ENCODE measurements at places on chromosomes 2 and 18.

- no peak for DNase-seq
Measured at GRCh38 chr2:79906139-79906890, 393.5 kb downstream of the CTNNA2 start.

DNA sequence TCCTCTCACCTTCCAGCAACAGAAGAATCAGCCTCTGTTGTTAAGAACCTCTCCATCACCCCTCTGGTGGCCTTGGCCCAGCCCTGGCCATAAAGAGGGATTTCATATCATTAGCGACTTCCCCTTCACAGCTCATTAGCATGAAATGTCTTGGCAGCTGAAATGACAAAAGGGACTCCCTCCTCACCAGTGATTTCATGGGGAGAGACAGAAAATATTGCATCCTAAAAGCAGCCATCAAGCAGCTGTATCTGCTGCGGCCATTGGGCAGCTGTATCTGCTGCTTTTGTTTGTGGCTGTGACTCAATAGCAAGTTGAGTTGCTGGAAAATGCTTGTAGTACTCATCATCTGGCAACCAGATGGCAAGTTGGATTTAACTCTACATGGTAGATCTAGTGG is 105.9 kb upstream of the RMDN2 start:
- DNase-seq: no peak

- DNase-seq: no peak
Measured at GRCh38 chr18:43648002-43648401, 370.7 kb upstream of the SYT4 start.

DNA sequence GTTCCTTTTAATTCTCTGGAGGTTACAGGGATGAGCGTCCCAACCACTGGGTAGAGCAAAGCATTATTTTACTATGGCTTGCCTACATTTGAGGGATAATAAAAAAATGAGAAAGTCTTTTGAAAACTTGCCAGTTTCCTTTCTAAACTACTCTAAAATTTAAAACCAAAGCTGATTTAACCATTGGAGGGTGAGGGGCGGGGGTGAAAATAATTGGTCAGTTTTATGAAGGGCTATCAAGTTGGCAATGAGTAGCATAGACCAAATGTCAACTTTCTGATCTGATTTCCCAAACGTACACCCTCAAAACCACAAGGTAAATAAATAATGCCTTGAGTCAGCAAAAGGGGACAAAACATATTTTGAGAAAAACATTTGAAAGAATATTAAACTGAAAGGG is 85.7 kb upstream of the STK17B start:
- DNase-seq: no peak

GRCh38 chr2:171822525-171823322 is 71.3 kb downstream of the SLC25A12 start:
- no peak for DNase-seq

Measured in activated T-helper 9 cell treated with anti-CD3 and anti-CD28 coated beads, Interleukin-2, amount 50 U/mL, for 16 hours (primary cell).